A549 treated with Hydrocortisone at 1 μM for 4 hours (cell line): ENCODE measurements at places on chromosomes 2 and 18. TPM values are rescaled to one million over a fixed set of nuclear protein-coding genes. Genes with fewer than 3 reads are reported as not detected.

TMEM163 gene
- total RNA-seq = 0.06 to 0.22 TPM (median 0.16 TPM) in 5 replicates

VWC2L gene
- not detected in 5 replicates for total RNA-seq

PRLH gene
- not detected in 5 replicates for total RNA-seq

ABCG5 gene
- total RNA-seq = not detected in 5 replicates

ITGA6 gene
- 34.6 to 53.5 TPM (median 43.9 TPM) in 5 replicates for total RNA-seq

ECEL1 gene
- 0.09 to 0.37 TPM (median 0.15 TPM) in 5 replicates for total RNA-seq

POLR1A gene
- 19.9 to 25.9 TPM (median 21.7 TPM) in 5 replicates for total RNA-seq

WNT6 gene
- total RNA-seq = 0.14 to 0.40 TPM (median 0.28 TPM) in 5 replicates

CTDSP1 gene
- total RNA-seq = 66.9 to 75.6 TPM (median 71.5 TPM) in 5 replicates

G6PC2 gene
- total RNA-seq = not detected in 5 replicates
